ENCODE measurements at places on chromosomes 4 and X.

GRCh38 chrX:135520553-135521404, at the start of gene INTS6L:
TSS of gene INTS6L (plus strand) at chrX:135520660. CDS start at chrX:135520993, 333 bp downstream.
- DNase-seq, result peak; percentile 63

DNA sequence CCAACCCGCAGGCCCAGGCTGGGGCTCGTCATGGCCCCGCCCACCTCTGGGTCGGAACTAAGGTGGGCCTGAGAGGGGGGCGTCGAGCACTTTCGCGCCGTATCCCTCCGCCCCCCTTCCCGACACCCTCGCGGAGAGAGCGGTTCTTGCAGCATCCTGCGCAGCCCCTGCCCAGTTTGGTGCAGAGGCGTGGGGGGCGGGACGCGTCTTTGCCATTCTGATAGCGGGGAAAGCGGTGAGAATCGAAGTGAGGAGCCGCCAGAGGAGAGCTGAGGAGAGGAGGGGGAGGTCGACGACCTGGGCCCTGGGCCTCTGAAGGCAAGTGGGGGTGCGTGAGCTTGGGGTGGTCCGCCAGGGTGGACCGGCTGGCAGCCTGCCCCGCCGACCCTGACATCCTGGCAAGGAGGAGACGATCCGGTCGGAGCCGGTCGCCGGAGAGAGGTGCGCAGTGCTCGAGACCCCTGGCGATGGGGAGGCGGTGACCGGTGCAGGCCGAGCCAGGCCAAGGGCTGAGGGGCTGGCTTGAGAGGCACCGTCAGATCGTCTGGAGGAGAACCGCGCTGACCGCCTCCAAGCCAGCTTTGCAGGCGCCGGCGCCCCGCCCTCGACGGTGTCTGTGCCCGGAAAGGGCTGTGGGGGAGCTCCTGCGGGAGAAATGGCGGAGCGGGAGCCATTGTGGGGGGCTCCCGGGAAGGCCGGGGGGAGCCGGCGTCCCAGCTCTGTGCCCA, 25.5 kb downstream of the GPRASP3 start:
- no peak for DNase-seq

DNA sequence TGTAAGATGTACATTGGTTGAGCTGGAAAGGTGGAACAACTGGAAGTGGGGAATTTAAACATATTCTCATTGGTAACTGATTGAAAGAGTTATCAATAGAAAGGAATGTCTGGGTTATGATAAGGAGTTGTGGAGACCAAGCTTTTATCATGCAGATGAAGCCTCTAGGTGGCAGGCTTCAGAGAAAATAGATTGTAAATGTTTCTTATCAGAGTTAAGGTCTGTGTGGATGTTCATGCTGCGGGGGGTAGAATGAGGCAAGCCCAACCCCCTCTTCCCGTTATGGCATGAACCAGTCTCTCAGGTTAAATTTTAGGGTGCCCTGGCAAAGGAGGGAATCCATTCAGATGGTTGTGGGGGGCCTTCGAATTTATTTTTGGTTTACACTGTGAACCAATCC, 16.0 kb downstream of the ARSD start:
- DNase-seq, result no peak

DNA sequence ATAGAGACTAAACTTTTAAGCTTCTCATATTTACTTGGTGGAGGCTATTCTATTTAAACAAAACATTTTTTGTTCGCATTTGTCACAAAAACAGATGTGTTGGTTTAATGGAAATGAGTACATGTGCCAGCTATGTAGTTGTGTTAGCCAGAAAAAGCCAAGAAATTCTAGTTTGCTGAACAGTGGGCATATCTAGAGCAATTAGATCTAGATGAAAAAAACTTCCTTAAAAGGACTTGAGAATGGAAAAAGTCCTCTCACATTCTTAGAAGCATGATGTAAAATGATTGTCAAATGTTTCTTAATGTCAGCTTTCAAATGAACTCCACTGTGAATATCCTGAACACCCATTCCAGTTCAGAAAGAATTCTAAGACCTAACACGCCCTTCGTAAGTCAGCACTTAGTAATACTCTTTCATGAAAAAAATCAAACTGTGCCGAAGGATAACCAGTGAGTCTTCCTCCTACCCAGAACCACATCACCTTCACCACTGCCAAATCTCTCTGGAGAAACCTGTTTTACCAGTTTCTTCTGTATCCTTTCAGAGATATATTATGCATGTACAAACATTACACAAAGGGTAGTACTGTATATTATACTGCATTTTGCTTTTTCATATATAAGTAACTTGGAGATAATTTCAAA, 28.2 kb downstream of the PHKA1 start:
- DNase-seq, result no peak

DNA sequence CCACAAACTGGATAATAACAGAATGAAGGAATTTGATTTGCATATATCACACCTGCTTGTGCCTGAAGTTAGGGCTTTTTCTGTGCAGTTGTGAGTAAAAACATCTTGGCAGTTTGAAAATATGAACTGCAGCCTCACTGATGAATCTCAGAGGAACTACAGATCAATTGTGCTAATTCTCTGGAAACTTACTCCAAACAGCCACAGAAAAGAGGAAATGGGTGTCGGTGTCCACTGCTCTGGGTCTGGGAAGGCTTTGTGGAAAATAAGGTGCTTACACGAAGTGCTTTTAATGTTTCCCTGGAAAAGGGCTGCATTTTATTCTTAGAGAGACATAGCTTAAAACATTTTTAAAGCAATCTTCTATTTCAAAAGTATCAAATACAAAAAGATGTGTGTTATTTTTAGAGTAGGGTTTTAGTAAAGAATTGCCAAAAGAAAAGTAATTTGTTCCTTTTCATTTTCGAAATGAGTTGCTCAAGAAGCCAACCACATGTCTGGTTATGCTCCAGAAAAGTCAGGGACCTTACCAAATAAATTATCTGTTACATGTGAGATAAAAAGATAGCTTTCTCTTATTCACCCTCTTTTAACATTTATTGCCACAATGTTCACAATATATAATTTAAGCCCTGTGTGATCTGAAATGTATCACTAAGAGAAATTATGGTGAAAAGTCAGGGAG, 240.1 kb downstream of the FRAS1 start:
- no peak for DNase-seq

- no peak for DNase-seq
Observed at GRCh38 chr4:81021981-81022380, 8.5 kb upstream of the BMP3 start.

DNA sequence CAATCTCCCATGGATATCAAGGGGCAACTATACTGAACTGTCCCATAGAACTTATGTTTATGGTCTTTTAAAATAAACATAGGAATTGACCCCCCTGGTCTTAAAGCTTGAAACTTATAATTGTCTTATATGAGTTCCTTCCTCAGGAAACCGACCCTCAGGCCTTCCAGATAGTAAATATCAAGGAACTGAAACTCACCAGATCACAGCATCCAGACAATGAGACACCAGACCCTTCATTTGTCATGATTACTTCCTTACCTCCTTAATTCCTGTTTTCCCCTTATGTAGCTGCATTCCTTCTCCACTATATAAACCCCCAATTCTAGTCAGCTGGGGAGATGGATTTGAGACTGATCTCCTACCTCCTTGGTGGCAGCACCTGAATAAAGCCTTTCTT, 94.8 kb upstream of the GRPR start:
- DNase-seq, result no peak

GRCh38 chr4:91963486-91963885, 340.3 kb upstream of the GRID2 start:
- no peak for DNase-seq

- DNase-seq, result no peak
Observed at GRCh38 chr4:13891544-13891939, 264.0 kb upstream of the BOD1L1 start.

GRCh38 chrX:150517303-150517910, 51.0 kb upstream of the MTM1 start:
- no peak for DNase-seq
